ENCODE measurements at places on chromosomes 5 and 9.

DNA sequence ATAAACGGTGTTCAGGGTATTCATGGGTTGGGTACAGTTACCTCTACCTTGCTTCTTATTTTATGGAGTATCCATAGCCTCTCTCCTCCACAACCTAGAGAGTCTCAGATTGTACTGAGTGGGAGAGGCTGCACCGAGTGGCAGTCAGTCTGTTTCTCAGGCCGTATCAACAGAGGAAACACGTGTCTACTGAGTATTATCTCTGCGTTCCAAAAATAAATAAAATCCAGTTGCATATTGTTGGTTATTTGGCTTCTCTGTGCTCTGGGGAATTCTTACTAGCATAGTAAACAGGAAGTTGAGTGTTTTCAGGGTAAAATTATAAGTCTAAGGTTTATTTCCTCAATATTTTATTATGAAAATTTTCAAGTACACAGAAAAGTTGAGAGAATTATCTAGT lies 231.0 kb downstream of the ARHGEF28 start:
- H3K4me1 ChIP-seq, result peaks cover 2% of the 10 kb centered on the region
- no peaks in the 10 kb centered on the region for H3K27me3 ChIP-seq
- no peak overlapping the region for H3K4me3 ChIP-seq
- H3K27ac ChIP-seq, result no peak overlapping the region

DNA sequence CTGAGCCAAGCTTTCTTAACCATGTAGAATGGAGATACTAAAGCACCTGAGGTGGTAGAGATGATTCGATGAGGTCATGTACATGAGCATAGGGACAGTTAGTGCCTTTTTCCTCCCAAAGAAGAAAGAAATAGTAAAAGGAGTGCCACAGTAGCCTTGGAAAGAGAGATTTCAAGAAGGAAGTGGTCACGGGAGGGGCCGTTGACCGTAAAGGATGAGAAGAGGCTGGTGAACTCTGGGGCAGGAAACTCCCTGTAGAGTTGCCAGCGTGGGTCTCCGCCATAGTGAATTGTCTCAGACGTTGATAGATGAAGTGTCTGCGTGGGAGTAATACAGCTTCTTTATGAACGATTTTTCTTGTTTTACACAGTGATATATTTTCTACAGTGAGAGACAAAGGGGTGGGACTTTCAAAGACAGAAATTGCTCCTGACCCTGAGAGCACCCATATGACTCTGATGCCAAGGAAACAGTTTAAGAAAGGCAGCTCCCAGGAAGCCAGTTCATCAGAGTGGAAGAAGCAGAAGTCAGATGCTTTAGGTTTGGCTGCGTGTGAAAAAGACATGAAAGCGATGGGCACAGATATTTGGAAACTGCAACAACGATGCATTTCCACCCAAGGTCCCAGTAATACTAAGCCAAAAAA lies 41.3 kb downstream of the UGCG start:
- no peak overlapping the region for H3K4me3 ChIP-seq
- no peaks in the 10 kb centered on the region for H3K27me3 ChIP-seq
- peak overlapping the region; percentile 70 for H3K27ac ChIP-seq
- DNase-seq, result peak; percentile 45

DNA sequence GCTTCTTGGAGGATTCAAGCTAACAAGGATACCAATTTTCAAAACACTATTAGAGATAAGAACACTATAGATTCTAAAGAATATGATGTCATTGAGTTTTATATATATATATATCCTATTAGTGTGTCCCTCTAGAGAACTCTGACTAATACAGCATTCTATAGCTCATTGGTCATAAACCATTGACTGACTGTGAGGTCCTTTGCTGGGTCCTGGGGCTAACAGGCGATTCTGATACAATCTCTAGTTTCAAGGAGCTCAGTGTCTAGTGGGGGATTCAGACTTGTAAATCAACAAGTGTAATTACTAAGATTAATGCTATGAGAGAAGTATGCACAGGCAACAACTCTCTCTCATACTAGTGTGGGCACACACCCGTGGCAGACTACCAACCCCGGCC lies 234.5 kb downstream of the DENND1A start:
- no peaks in the 10 kb centered on the region for H3K27me3 ChIP-seq
- no peak for DNase-seq
- no peak overlapping the region for H3K27ac ChIP-seq
- no peaks in the 10 kb centered on the region for H3K4me1 ChIP-seq
- no peaks in the 10 kb centered on the region for H3K36me3 ChIP-seq

DNA sequence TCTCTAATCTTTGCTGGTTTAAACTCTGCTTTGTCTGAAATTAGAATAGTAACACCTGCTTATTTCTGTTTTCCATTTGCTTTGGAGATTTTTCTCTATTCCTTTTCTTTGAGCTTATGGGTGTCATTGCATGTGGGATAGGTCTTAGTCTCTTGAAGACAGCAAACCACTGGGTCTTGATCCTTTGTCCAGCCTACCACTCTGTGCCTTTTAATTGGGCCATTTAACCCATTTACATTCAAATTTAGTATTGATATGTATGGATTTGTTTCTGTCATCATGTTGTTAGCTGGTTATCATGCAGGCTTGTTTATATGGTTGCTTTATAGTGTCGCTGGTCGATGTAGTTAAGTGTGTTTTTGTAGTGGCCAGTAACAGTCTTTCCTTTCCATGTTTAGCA lies 914.7 kb downstream of the MAT2B start:
- no peak for DNase-seq
- H3K27me3 ChIP-seq, result no peaks in the 10 kb centered on the region
- no peak overlapping the region for H3K27ac ChIP-seq
- no peaks in the 10 kb centered on the region for H3K4me1 ChIP-seq
- no peaks in the 10 kb centered on the region for H3K36me3 ChIP-seq

GRCh38 chr9:98363644-98364043 lies 108.2 kb upstream of the TBC1D2 start:
- H3K27me3 ChIP-seq, result no peaks in the 10 kb centered on the region
- no peak overlapping the region for H3K27ac ChIP-seq
- H3K36me3 ChIP-seq, result no peaks in the 10 kb centered on the region
- DNase-seq, result no peak
- no peak overlapping the region for H3K4me3 ChIP-seq
- peaks cover 2% of the 10 kb centered on the region for H3K4me1 ChIP-seq

- no peaks in the 10 kb centered on the region for H3K36me3 ChIP-seq
- no peaks in the 10 kb centered on the region for H3K27me3 ChIP-seq
- H3K4me3 ChIP-seq, result no peak overlapping the region
These were observed 3.3 kb upstream of the RNF44 start for GRCh38 chr5:176540476-176540899.
